Activated naive CD4-positive, alpha-beta T cell (primary cell): ENCODE measurements at places on chromosomes 3 and 15.

- DNase-seq, result no peak
Observed at GRCh38 chr3:181956122-181956521, 244.4 kb downstream of the SOX2 start.

- no peak for DNase-seq
Observed at GRCh38 chr3:11080492-11080891, 73.8 kb upstream of the HRH1 start.

- DNase-seq, result no peak
Observed at GRCh38 chr15:55799291-55800212, 56.6 kb upstream of the PRTG start.

DNA sequence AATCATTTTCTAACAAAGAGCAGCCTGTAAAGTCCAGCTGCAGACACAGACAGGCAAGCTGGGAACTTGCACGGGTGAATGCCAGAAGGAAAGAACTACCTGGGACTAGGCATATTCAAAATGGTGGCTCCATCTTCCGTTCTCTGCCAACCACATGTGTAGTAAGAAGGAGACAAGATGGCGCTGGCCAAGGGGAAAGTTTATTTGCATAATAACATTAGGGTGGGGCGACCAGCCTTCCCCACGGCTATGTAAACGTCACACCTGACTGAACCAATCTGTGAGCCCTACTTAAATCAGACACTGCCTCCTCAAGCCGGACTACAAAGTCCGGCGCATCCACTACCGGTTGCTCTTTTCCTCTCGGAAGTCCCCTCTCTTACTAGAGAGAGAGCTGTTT, 130.8 kb downstream of the SNRK start:
- DNase-seq, result no peak

- DNase-seq, result no peak
Observed at GRCh38 chr3:113193288-113193687, 18.1 kb upstream of the BOC start.

DNA sequence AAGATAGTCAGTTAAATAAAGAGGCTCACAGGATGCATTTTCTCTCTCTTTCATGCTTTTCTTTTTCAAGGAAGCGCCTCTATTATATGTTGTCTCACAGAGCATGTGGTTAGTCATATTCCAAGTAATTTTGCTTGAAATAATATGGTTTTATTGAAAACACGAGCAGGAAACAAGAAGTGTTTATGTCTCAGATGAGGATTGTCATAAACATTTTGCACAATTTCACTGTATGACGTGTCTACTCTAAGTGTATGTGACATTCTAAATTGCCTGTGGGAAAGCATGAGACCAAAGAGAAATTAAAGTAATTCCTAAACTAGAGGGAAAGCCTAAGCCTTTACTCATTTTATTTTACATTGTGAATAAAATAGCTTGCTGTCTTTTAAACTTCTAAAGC, 818.6 kb downstream of the EPHA3 start:
- no peak for DNase-seq
